ENCODE measurements at places on chromosomes 4 and X. TPM values are rescaled to one million over a fixed set of nuclear protein-coding genes. Genes with fewer than 3 reads are reported as not detected.

Gene GPAT3
- 45.9 TPM for total RNA-seq

Gene KCNE5
- not detected for total RNA-seq

Gene RHOXF1
- not detected for total RNA-seq

Gene CD99
- total RNA-seq, result 215 TPM

Gene GPC3
- total RNA-seq, result 3.3 TPM

Gene SLC10A4
- not detected for total RNA-seq

Gene ADGRG4
- total RNA-seq, result not detected

Gene CACNA1F
- 0.12 TPM for total RNA-seq

Gene HTRA3
- 0.80 TPM for total RNA-seq

All from epithelial cell of proximal tubule (primary cell).